Stomach (tissue), 19 donors: ENCODE measurements at places on chromosomes 5 and 9. TPM values are rescaled to one million over a fixed set of nuclear protein-coding genes. Genes with fewer than 3 reads are reported as not detected.

- DNase-seq: no peak
Observed at GRCh38 chr5:124103671-124104070, 591.7 kb downstream of the CSNK1G3 start.

DNA sequence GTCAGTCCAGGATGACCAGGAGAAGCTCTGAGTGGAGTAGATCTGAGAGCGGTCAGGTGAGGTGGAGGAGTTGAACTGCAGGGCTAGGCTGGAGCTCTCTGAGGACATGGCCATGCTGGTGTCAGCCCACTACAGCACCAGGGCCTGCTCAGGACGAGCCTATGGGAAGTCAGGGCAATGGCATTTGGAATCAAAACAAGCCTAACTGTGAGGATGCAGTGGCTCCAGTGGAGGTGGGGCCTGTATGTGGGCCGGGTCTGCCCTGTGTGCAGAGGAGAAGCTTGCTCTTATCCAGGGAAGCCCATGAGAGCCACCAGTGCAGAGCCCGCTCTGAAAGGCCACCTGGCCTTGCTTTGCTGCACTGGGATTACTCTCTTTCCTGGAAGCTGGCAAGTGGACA lies 11.1 kb downstream of the CXCL14 start:
- DNase-seq: no peak

DNA sequence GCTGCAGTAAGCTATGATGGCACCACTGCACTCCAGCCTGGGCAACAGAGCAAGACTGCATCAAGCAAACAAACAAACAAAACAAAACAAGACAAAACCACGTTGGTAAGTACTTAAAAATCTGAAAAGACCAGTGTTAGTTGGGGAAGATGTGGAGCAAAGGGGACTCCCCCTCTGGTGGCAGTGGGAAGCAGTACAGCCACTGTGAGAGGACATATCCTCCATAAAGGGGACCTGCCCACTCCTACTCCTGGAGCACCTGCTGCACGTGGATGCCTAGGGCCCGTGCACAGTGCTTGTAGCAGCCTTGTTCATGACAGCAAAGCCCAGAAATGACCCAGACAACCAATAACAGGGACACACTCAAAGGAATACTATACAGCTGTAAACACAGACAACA lies 17.0 kb upstream of the IPPK start:
- no peak for DNase-seq

GRCh38 chr9:109031241-109031640 lies 17.9 kb upstream of the CTNNAL1 start:
- DNase-seq: no peak

DNA sequence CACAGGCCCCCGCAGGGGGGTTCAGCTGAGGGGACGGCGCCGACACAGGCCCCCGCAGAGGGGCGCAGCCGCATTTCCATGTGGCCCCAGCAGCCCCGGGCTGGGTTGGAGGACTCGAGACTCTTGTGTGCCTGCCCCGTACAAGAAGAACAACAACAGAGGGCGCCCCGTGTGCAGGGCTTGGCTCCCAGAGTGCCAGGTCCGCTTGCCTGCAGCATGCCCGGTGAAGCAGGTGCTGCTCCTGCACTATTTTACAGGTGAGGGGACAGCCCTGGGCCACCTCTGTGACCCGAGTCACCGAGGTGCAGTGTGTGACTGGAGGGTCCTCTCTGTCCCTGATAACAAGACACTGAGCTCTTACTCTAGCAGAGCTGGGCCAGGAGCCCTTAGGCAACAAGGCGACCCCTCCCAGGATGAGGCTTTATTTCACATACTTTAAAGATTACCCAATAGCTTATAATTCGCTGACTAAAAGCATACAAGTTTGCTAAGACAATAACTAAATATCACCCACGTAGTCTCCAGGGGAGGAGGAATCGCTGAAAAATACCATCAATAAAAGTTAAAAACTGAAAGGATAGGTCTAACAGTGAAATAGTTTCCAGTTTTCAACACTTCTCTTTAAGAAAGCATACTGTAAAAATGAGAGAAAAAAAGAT lies 41.7 kb upstream of the SLC9A3 start:
- no peak for DNase-seq

DNA sequence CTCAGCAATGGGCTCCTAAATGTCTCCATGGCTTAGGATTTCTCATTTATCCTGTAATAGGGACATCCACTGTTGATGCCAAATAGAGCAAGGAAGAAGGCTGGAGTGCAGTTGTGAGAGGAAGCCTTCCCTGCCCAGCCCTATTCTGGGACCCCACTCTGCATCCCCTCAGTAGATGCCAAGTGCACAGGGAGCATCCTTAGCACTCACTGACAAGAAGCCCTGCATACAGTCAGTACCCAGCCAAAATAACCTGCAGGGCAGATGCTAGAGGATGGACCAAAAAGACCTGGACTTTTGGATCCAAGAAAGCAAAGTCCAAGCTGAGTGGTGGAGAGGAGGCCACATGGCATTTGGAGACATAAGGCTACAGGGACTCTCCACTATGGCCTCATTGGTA lies 113.5 kb upstream of the SPOCK1 start:
- DNase-seq: no peak

GRCh38 chr5:180807654-180808414 lies 5.2 kb upstream of the MGAT1 start:
- DNase-seq: no peak

DNA sequence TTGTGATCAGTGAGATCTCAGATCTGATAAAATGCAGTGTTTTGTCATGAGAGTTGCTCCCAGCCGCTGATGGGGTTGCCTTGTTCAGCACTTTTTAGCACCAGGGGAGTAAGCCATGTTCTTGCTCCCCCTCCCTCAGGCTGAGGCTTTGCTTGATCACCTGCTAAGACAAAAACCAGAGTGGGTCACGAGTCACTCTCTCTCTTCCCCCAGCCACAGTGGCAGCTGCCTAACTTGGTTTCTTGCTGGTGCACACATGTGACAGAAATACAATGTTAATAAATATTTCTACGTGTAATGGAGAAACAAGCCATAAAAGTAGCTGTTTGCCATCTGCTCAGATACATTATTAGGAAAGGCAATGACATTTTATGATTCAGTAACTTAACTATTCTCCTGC lies 212.4 kb upstream of the DMRT1 start:
- no peak for DNase-seq

- DNase-seq: no peak
Observed at GRCh38 chr9:20658677-20659473, 25.2 kb upstream of the FOCAD start.

GRCh38 chr9:130905125-130905901 lies 8.7 kb upstream of the QRFP start:
- no peak for DNase-seq

DNA sequence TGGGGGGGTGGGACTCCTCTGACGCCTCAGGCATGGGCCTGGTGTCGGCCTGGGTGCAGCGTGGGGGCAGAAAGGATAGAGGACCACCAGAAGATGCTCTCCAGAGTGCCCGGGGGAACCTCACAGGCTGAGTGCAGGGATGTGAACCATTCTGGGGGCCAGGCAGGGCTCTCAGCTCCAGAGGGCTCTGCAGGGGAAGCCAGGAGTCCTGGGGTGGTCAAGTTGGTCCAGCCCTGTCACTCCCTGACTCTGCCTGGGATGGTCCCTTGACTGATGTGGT lies 6.5 kb downstream of the GFI1B start:
- DNase-seq: no peak

GRCh38 chr5:146101646-146102045 lies 3.7 kb downstream of the PLAC8L1 start:
- DNase-seq: no peak

GRCh38 chr9:70802206-70802605 lies 319.2 kb downstream of the TRPM3 start:
- no peak for DNase-seq

- no peak for DNase-seq
Observed at GRCh38 chr5:31962871-31963307, 211.2 kb downstream of the GOLPH3 start.

The SLC4A9 gene
- total RNA-seq: not detected

The MYOZ3 gene
- total RNA-seq: not detected

The LRRC8A gene
- 63.7 TPM for total RNA-seq
